ENCODE measurements at places on chromosomes 4 and X. TPM values are rescaled to one million over a fixed set of nuclear protein-coding genes. Genes with fewer than 3 reads are reported as not detected.

Gene MMRN1
- not detected for total RNA-seq

Gene SPANXD
- total RNA-seq, result not detected

Gene SPOCK3
- 0.08 TPM for total RNA-seq

Gene COL4A5
- total RNA-seq, result 33.2 TPM

Gene TMEM128
- total RNA-seq, result 28.2 TPM

Gene NHSL2
- under 0.01 TPM for total RNA-seq

Gene DTHD1
- total RNA-seq, result not detected
